ENCODE measurements at places on chromosomes 13 and 19.

DNA sequence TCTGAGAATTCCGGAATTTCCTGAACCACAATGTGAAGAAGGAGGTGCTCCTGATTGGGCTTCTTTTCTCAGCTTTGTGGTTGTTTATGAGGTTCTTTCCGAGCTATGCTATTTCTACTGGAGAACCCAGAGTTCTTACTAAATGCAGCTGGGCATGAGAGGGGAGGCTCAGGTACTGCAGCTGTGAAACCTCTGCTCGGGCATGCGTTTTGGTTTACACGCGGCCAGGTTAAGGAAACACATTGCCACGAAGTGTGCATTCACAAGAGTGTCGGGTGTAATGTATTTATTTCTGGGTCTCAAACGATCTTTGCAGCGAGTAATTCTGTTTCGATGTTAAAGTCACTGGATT lies 661 bp upstream of the MIR17HG start:
- DNase-seq, result no peak

GRCh38 chr13:80214050-80214449 lies 126.9 kb downstream of the SPRY2 start:
- DNase-seq, result no peak

- no peak for DNase-seq
These were observed 128.3 kb downstream of the GGACT start for GRCh38 chr13:100460266-100460665.

- DNase-seq, result no peak
These were observed 10.9 kb downstream of the SIGLEC12 start for GRCh38 chr19:51490676-51491075.

- no peak for DNase-seq
These were observed 376.3 kb downstream of the PCDH20 start for GRCh38 chr13:61039302-61039701.

- DNase-seq, result no peak
These were observed 65.5 kb downstream of the ERCC5 start for GRCh38 chr13:102911336-102911735.

DNA sequence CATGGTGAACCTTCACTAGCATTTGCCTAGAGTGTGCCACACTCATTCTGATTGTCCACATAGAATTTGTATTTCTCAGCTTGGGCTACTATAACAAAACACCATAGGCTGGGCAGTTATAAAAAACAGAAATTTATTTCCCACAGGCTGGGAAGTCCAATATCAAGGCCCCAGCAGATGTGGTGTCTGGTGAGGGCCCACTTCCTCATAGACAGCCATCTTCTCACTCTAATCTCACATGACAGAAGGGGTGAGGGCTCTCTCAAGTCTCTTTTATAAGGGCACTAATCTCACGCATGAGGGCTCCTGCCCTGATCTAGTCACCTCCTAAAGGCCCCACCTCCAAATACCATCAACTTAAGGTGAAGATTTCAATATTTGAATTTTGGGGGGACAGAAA lies 53.6 kb downstream of the LRRC63 start:
- DNase-seq, result no peak

- no peak for DNase-seq
These were observed 16.0 kb downstream of the PRKCSH start for GRCh38 chr19:11451327-11451870.

GRCh38 chr19:3184847-3185460 lies 776 bp upstream of the NCLN start:
- DNase-seq, result no peak

GRCh38 chr13:110961959-110962358 lies 47.1 kb upstream of the ANKRD10 start:
- no peak for DNase-seq

- no peak for DNase-seq
These were observed 10.1 kb downstream of the SPC24 start for GRCh38 chr19:11145536-11145924.

DNA sequence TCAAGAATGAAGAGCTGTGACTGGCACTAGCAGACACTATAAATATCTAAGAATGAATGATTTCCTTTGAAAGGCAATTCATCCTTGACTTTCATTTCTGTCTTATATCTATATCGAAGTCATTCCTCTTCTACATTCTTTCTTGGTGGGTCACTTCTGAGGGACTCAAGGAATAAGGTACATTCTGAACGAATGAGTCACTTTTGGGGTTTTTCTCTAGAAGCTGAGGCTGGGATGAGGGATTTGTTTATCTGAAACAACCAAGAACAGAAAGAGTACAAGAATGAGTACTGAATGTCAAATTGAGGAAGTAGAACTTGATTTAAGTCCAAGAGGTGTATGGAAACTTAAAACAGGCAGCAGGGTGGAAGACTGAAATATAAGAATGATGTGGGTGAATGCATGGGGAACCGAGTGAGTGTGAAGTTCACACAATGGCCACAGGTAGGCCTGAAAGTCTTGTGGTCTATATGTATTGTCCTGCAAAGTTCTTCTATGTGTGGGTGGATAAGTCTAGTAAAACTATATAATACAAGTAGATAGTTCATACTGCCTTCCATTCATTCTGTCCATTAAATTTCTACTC lies 343.9 kb downstream of the OXGR1 start:
- peak; percentile 41 for DNase-seq

DNA sequence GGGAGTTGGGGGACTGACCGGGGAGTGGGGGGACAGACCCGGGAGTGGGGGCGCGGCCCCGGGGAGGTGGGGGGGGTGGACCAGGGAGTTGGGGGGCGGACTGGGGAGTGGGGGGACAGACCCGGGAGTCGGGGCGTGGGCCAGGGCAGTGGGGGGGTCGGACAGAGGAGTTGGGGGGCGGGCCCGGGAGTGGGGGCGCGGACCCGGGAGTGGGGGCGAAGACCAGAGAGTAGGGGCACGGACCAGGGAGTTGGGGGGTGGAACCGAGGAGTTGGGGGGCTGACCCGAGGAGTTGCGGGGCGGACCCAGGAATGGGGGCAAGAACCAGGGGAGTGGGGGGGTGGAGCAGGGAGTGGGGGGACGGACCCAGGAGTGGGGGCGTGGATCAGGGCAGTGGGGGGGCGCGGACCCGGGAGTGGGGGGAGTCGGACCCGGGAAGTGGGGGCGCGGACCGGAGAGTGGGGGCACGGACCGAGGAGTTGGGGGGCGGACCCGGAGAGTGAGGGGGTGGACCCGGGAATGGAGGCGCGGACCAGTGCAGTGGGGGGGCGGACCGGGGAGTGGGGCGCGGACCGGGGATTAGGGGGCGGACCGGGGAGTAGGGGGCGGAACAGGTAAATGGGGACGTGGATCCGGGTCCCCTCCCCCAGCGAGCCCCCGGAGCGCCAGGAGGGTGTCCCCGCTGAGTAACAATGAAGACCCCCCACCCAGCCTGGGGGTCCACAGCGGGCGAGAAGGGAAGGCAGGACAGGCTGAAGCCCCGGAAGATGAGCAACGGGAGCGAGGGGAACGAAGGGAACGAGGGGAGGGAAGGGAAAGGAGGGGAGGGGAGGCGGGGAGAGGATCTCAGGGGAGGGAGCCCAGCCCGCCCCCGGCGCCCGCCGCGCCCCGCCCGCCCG lies 589 bp downstream of the R3HDM4 start:
- DNase-seq, result no peak

GRCh38 chr19:48419158-48419920 lies 25.9 kb downstream of the GRIN2D start:
- DNase-seq, result no peak

DNA sequence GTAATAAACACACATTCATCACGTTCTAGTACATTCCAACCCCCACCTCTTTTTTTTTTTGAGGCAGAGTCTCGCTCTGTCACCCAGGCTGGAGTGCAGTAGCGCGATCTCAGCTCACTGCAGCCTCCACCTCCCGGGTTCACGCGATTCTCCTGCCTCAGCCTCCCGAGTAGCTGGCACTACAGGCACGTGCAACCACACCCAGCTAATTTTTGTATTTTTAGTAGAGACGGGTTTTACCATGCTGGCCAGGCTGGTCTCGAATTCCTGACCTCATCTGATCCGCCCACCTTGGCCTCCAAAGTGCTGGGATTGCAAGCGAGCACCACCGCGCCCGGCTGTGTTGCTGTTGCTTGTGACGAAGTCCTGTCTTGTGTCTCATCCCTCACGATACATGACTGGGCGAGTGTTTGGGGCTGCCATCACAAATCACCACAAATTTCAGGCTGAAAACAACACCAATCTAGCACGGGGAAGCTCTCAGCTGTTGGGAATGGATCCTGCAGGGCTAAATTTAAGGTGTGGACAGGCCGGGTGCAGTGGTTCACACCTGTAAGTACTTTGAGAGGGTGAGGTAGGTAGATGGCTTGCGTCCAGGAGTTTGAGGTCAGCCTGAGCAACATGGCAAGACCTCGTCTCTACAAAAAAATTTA lies 15.7 kb downstream of the MOB3A start:
- no peak for DNase-seq

DNA sequence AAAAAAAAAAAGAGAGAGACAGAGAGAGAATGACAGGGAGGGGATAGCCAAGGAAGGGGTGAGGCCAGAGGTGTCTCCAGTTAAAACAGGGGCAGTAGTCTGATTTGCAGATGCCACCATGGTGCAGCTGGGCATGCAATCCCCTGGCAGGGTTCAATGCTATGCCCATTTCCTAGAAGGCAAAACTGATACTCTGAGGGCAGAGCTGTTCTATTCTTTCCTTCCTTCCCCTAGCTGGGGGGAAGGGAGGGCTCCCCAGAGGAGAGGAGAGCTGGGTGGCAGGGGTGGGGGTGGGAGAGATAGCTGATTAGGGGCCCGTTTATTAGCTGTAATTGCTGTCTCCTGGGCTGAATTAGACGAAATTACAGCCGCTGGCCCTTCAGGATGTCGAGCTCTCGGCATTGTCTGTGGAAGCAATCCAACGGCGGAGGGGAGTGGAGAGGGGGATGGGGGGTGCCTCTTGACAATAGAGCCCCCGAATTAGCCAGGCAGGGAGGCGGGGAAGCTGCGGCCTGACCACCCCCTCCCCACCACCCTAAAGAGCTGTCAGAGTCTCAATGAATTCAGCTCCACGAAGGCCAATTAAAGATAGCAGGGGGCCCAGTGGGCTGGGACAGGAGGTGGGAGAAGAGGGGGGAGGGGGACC lies 14.4 kb upstream of the DPP9 start:
- DNase-seq, result no peak

Data from retinal pigment epithelial cell (primary cell).